ENCODE measurements at places on chromosomes 6 and 20.

DNA sequence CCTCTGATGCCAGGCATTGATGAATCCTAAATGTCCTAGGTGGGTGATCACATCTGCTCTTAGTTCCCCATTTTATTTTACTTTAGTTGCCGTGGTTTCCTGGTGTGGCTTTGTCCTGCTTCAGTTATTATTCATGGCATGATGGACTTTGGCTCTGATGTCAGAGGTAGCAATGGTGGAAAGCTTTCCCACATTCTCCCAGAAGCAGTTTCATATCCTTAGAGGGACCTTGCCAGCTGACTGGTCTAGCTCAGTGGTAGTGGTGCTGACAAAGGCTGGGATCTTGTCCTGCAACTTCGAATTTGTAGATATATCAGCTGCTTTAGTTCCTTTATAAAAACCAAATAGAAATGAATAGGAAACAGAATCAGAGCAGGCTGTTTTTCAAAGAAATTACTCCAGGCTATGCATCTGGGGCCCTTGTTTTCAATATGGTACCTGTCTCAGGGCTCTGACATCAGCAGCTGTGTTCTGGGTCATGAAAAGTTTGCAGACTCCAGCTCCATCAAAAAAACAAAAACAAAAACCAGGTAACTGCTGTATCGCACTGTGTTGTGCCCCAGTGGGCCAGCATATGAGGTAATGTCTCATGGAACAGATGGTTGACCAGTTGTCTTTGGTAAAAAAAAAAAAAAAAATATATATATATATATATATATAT is 133.7 kb downstream of the PLCB4 start:
- no peak for DNase-seq

DNA sequence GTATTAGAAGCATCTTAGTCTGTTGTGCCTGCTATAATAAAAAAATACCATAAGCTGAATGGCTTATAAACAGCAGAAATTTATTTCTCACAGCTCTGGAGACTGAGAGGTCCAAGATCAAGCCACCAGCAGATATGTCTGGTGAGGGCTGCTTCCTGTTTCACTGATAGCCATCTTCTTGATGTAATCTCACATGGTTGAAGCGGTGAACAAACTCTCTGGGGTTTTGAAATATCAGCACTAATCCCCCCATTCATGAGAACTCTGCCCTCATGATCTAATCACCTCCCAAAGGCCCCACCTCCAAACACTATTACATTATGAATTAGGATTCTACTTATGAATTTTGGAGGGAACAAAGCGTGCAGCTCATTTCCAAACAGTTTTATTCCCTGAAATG is 11.6 kb upstream of the CLVS2 start:
- DNase-seq = no peak

DNA sequence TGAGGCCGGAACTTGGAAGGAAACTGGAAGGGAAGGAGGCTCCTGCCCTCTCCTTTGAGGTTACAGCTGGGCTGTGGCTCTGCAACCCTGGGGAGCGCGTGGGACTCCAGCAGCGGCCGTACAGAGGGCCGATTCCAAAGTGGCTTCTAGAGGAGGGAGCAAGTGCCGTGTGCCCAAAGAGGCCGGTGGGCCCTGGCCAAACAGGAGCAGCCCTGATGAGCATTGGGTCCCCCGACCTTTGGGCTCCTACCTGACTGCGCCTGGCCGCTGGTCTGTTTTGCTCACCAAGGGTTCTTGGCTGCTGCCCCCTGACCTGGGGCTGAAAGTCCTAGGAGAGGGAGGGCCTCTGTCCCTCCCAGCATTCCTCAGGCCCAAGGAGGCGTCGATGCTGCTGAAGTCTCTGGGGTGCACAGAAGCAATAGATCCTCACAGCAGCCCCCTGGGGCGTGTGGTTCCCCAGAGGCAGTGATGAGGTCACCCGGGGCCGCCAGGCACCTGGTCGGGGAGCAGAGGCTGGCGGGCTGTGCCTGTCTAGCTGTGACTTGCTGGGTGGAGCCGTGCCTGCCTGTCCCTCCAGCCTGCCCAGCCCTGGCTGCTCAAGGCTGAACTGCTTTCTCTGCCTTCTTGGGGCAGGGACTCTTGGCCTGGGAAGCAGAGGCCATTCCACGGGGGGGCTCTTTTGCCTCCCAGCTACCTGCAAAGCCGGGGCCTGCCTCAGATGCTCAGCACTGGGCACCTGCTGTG is 9.8 kb downstream of the RBM38 start:
- no peak for DNase-seq

- DNase-seq = no peak
Observed at GRCh38 chr6:25835442-25836283, 3.8 kb upstream of the SLC17A1 start.

DNA sequence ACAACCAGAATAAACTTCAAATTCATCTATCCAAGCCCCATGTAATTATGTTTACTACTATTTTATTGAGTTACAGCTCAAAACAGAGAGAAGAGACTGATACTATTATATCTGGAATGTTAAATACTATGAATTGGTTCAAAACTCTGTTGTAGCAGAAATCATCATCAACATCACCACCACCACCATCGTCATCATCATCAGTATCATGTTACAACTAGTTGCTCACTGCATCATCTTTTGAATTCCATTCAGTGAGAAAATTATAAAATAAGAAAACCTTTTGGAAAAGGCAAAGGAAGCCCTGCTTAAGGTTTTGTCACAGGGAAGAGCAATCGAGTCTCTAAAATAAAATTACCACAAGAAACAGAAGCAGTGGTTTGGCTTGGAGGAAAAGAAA is 36.2 kb upstream of the THEMIS start:
- no peak for DNase-seq

DNA sequence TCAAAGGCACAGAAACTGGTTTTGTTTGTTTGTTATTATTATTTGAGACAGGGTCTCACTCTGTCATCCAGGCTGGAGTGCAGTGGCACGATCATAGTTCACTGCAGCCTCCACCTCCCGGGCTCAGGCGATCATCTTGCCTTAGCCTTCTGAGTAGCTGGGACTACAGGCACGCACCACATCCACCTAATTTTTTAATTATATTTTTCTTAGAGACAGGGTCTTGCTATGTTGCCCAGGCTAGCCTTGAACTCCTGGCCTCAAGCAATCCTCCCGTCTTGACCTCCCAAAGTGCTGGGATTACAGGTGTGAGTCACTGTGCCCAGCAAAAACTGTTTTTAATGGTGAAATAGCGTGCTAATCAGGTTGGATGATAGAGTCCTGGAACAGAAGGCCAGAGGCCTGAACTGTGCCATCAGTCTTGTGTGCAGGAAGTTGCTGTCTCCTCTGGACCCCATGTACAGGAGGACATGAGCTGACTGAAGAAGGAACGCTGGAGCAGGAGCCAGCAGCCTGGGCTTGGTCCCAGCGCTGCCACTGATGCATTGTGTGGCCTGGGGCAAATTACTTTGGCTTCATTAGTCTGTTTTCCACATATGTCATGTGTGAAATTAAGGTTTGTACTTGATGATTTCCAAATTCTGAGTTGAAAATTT is 4.9 kb downstream of the TM9SF4 start:
- no peak for DNase-seq

DNA sequence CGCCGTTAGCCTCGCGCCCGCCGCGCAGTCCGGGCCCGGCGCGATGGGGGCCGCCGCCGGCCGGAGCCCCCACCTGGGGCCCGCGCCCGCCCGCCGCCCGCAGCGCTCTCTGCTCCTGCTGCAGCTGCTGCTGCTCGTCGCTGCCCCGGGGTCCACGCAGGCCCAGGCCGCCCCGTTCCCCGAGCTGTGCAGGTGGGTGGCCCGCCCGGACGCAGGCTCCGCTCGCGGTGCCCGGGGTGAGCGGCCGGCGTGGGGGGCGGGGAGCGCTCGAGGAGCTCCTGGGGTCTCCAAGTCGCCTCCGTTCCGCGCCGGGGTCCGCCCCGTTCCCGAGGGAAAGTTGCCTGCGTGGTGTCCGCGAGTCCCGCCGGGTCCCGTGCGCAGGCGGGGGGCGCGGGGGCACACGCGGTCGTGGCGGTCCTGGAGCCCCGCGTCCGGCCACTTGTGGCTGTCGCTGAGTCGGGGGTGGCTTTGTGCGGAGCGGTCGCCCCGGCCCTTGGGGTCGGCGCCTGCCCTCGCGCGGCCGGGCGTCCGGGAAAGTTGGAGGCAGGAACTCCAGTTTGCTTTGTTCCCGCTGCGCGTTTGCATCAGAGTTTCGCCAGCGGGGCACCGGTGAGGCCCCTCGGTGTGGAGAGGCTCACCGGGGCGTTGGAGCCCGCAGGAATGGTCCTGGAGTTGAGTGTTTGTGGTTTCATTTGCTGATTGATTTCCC is 476 bp downstream of the IGF2R start:
- peak; percentile 46 for DNase-seq

- no peak for DNase-seq
Observed at GRCh38 chr6:163486821-163487220, 72.3 kb downstream of the QKI start.

- peak; percentile 58 for DNase-seq
Observed at GRCh38 chr6:20159781-20160540, 52.3 kb downstream of the MBOAT1 start.

GRCh38 chr6:43454290-43454695 is 1.1 kb downstream of the DLK2 start:
- no peak for DNase-seq

DNA sequence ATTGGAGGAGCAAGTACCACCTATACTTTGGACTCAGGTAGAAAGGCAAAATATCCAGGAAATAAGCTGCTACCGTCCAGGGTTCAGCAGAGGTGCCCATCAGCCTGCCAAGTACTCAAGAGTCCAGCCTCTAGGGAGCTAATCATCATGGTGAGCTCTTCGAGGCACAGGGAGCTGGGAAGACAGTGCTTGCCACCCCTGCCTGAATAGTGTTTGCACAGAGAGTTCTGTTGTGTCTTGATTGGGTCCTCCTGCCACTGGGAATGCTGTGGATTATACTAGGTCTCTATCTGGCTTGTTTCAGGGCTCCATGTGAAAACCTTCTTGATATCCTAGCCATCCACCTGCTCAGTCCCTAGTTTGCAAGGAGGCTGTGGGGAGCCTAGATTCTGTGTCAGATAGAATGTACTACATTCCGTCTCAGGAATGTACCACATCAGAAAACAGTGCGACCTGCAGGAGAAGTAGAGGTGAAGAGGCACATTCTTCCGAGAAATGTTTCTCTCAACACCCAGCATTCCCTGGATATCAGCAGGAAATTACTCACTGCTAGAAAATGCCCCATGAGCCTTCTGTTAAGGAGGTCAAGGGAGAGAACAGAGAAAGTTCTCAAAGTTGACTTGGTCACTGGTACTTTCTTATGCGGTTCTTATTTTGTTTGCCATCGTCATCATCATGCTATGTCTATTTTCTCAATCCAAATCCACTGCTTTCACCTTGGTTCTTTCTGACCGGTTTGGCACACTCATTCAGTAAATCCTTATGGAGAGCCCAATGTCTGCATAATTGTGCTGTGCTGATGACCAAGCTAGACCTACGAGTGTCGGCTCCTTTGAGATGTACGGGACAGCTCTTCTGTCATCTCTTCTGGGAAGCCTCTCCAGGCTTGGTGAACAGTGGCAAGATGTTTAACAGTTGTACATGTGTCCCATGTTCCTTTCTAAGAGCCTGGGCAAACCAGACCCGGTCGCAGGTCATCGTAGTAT is 30.7 kb downstream of the PTPN1 start:
- DNase-seq = peak; percentile 47

GRCh38 chr6:77656999-77657764 is 4.3 kb downstream of the MEI4 start:
- no peak for DNase-seq

- DNase-seq = no peak
Observed at GRCh38 chr6:137489046-137490005, 4.9 kb downstream of the OLIG3 start.

DNA sequence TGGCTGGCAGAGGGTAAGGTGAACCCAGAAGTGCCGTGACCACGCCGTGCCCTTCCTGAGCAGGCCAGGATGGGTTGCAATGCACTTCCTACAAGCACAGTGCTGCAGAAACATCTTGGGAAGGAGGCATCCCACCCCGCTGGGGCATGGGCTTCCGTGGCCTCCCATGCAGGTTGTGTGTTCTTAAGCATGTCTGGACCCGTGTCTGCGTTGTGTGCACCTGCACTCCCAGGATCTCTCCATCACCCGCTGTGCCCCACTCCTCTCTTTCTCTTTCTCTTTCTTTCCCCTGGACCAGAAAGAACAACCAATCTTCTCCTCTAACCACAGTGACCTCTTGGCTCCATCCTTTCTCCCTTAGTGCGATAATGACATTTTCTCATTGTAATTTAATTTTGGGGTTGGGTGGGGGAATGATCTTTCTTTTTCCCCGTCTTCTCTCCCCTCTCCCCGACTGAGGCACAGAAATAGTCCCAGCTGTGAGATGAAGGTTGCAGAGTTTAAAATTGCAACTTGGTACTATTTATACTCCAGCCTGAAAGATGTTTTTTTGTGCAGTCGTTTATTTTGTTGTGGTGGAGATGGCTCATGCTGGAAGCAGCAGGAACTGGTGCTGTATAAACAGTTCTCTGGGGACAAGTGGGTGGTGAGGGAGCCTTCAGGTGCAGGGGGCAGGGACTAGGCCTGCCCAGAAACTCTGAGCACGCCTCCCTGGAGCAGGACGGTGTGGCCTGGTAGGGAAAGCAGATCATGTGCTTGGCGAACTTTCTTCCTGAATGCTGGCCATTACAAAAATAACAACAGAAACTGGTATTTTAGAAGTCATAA is 20.5 kb downstream of the BCAS4 start:
- peak; percentile 78 for DNase-seq

DNA sequence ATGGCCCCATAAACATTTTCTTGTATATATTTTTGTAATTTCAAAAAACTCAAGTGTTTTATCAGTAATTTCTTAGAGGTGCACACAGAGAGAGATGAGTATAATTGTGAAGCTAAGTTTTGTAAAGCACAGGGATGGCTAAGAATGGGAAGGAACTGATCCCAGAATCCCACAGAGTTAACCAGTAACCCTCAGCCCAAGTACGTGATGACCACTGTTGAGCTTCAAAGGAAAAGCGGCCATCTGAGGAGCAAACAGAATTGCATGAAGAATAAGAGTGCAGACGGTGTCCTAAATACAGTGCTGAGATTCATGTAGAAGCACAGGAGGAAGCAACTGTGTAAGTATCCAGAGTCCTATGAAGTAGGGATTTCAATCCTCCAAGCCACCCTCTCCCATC is 28.1 kb upstream of the HLA-C start:
- no peak for DNase-seq

GRCh38 chr20:50266293-50267040 is 75.8 kb downstream of the CEBPB start:
- no peak for DNase-seq

- DNase-seq = no peak
Observed at GRCh38 chr6:1840491-1841121, 230.9 kb downstream of the FOXC1 start.

GRCh38 chr20:42688576-42688975 is 501.1 kb downstream of the PTPRT start:
- no peak for DNase-seq

GRCh38 chr20:49636447-49636846 is 68.5 kb upstream of the PTGIS start:
- DNase-seq = no peak
